Kidney epithelial cell (primary cell): ENCODE measurements at places on chromosomes 6 and 20.

- DNase-seq = no peak
These were observed 33.8 kb downstream of the ZNF217 start for GRCh38 chr20:53559816-53560215.

GRCh38 chr6:44000164-44000842 is 126.9 kb downstream of the MRPL14 start:
- DNase-seq = no peak

GRCh38 chr6:54431466-54431865 is 123.2 kb downstream of the TINAG start:
- DNase-seq = no peak

- no peak for DNase-seq
These were observed 67.9 kb downstream of the GCLC start for GRCh38 chr6:53476964-53477363.

GRCh38 chr20:34461779-34462087 is 54.5 kb upstream of the DYNLRB1 start:
- no peak for DNase-seq
